Coronary artery (tissue), 2 donors: ENCODE measurements at places on chromosomes 6 and 20.
A peak's percentile ranks its signal among the peaks of the same experiment; 100 is the strongest.

DNA sequence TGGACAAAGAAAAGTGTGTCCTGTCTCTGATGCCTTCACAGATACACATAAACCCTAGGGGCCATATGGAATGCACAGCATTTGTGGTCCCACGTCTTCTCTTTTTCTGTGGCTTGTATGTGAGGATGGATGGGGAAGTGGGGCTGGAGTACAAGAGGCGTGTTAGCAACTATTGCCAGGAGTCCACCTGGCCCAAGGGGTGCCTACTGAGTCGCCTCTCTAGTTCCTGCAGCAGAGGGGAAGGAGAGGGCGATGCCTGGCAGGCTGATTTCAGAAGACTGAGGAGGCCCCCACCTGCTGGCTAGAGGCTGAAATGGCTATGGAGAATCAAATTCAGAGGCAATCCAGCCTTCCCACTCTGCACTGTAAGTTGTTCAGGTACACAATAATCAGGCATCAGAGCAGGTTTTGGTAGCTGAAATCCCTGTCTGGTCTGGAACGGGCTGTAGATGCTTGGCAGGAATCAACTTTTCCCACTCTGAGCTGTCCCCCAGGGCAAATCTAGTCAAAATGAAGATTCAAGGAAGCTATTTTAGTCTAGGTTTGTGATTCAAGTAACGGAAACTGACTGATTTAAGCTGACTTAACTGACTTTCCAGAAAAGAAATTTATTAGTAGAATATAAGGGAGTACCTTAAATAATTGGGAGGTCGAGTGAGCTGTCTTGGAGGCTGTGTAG lies 14.9 kb upstream of the PPARD start:
- DNase-seq: no peak

- DNase-seq: no peak
Observed at GRCh38 chr6:100633096-100633777, 168.5 kb upstream of the SIM1 start.

GRCh38 chr6:99810942-99811620 lies 182.9 kb downstream of the MCHR2 start:
- DNase-seq: no peak

GRCh38 chr6:166262743-166263515 lies 45.3 kb downstream of the PRR18 start:
- no peak for DNase-seq

DNA sequence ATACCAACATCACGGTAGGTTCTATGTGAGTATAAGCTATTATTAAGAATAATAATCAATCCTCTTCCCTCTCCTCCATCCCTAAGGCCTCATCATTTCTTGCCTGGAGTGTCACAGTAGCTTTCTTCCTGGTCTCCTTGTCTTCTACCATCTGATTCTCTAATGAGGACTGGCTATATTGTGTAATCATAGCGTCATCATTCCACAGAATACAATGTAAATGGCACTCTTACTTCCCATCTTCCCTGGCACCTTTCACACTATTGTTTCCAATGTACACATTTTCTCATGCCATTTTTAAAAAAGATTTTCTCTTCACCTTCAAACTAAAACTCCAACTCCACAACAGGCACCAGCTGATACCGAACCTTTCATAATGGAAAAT lies 2.2 kb upstream of the BTN3A2 start:
- no peak for DNase-seq

DNA sequence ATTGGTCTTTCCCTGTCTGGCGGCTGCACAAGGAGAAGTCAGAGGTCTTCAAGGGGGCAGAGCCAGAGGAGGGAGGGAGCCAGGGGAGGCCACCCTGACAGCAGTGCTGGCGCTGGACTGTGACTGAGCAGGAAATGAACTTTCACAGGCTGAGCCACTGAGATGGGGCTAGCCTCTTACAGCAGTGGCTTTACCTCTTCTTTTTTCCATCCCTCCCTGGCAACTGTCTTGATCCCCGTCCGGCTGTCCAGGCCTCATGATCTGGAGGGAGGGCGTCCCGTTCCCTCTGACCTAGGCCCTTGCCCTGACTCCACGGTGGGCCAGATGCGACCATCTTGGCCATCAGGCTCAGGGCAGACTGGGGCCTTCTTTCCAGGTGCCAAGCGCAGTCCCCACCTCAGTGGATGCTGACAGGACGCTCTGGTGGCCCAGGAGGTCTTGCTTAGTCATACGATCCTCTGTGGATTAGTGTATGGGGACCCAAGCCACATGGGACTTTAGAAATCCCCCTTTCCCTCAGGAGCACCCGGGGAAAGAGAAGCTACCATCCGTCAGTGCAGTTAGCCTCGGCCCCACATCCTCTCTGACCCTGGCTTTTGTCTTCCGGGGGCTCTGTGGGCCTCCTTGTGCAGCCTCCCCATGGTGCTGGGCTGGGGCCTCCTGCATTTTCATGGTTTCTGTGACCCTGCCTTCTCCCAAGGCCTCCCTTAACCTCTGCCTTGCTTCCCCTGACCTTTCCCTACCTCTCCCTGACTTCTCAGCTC lies 57.4 kb upstream of the CCDC167 start:
- DNase-seq: no peak

- DNase-seq: no peak
Observed at GRCh38 chr6:72643214-72643613, 21.4 kb downstream of the KCNQ5 start.

GRCh38 chr20:23564927-23565326 lies 3.4 kb downstream of the CST9L start:
- DNase-seq: peak; percentile 56

- peak; percentile 84 for DNase-seq
Observed at GRCh38 chr6:158220786-158221442, 52.8 kb downstream of the GTF2H5 start.

- no peak for DNase-seq
Observed at GRCh38 chr6:760982-761955, 68.3 kb upstream of the EXOC2 start.

DNA sequence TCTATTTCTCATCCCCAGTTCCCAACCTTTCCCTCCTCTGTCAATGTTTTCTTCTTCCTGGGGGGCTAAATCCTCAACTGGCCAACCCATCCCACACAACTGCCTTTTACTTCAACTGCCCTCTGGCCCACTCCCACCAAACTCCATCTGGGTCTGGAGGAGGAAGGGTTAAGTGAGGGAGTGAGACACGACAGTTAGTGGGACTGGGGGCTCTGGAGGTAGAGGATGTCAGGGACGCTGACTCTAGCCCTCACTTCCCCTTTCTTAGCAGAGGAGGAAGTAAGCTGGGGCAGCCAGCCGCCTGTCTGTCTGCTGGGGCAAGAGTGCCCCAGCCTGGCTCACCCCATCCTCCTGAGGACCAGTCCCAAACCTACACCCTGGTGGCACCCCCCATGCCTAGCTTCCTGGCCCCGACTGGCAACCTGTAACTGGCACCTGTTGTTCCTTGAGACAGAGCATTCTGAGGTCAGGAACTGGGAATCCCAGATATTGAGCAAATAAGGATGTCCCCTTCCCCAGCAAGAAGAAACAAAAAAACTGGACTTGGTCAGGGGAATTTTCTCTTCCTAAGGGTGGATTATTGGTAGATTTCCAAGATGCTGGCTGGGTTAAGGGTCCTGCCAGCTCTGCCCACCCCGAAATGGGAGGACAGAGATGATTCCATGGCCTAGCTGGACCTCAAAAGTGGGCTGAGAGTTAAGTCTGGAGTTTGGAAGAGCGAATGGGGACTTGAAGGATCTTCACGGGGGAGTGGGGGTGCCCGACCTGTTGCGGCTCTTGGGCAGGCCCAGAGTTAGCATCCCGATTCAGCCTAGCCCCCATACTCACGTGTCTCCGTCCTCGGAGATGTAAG lies 971 bp downstream of the NFKBIE start:
- DNase-seq: no peak

DNA sequence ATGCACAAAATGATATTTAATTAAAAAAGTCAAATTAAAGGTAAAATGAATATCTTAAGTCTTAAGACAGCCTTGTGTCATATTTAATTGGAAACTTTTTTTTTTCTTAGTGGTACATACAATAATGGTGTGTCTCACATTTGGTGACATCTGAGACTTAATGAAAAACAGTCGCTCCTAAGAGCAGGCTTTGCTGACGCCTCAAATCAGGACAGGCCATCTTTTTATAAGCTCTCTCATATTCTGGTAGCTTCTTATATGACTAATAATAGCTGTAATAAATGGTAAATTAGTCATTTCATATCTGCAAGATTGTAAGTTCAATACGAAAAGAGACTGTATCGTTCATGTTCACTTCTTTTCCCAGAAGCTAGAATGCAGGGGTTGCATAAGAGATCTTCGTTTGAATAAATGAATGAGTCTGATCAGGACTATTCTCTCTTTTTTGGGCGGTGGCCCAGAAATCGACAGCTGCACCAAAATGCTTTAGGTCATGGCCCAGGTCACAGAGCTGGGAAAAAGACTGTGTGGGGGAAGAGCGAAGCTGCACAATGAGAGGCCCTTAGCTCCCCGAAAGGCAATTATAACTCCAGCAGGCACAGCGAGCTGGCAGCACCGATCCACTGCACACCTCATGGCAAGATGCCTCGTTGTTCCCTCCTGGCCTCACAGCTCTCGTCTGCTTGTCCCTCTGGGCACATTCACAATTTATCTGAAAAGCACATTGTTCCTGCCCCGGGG lies 69.4 kb downstream of the NRN1 start:
- DNase-seq: no peak

GRCh38 chr20:6164421-6165341 lies 41.9 kb upstream of the FERMT1 start:
- no peak for DNase-seq

- no peak for DNase-seq
Observed at GRCh38 chr20:56930876-56931275, 301.8 kb downstream of the TFAP2C start.
